ENCODE measurements at places on chromosomes 1 and 21. TPM values are rescaled to one million over a fixed set of nuclear protein-coding genes. Genes with fewer than 3 reads are reported as not detected.
A peak's percentile ranks its signal among the peaks of the same experiment; 100 is the strongest.

DNA sequence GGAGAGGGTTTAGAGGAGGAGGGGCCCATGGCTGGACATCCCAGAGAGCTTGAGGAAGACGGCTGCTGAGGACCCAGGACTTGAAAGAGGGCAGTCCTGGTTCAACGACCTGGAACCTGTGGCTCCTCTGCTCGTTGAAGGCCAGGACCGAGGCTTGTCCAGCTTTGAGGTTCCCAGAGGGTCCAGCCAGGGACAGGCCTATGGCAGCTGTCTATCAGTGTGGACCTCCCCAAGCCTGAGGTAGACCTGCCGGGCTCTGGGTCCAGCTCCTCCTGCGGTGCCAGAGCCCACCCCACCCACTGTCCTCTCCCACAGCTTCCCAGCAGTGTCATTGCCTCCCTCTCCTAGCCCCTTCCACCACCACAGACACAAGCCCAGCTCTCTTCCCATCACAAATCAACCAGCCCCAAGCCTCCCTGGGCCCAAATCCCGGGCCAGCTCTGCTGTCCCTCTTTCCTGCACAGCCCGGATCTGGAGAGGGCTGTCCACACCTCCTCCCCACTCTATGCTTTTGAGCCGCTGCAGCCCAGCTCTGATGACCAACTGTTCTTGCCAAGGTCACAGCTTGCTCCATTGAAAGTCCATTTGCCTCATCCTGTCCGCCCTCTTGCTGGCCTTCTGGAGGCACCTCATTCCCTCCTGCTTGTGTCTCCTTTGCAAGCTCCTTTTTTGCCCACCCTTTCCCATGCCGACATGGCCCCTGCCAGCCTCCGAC is 48.7 kb upstream of the EDN2 start:
- DNase-seq: peak; percentile 32

GRCh38 chr1:96698342-96698983 is 23.1 kb upstream of the PTBP2 start:
- no peak for DNase-seq

DNA sequence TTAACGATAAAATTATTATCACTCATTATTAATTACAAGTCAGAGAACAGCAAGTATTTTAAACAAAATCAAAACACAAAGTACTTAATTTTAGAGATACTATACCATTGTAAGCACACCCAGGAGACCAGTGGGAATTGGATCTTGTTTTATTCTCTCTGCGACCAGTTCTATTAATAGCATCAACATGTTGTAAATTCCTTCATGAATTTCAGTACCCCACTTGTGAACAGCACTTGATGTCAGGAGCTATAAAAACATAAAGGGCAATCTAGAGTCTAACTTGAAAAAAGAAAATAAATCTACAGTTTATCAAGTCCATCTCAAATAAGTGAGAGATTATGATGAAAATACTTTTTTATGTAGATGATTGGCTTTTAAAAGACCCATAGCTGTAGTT is 42.9 kb downstream of the USP24 start:
- DNase-seq: no peak

DNA sequence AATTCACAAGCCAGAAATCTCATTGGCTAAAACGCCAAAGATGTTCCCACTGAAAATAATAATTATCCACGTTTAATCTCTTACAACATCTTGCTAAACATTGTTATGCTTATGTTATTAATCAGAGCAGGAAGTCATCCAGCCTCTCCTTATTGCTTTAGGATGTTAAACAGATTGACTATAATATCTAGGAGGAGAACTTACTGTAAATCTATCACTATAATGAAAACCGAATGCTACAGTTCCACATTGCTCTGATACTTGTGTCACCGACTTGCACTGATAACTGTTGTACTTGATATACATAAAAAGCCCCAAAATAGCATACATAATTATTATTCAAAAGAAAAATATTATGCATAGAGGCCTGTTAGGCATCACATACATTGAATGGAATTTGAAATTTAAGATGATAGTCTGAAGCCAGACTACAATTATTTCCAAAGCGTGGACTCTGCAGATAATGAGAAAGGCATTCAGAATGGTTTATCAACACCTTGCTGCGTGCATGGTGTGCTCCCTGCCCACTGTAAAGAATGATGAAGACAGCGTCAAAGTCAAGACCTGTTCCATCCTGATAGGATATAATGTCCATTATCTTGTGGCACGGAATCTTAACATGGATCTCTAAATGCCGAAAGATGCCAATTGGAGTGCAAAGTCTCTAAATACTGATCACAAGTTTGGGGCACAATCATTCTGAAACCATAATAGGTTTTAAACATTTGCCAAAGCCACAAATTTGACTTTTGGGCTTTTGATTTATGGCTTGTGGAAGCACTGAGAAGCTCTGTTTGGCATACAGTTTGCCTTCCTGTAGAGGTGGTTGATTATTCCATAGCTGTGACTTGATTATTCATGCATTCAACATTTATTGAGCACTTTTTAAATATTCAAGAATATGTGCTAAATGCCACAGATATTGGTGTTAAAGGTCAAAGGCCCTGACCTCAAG is 71.3 kb downstream of the CRB1 start:
- DNase-seq: no peak

DNA sequence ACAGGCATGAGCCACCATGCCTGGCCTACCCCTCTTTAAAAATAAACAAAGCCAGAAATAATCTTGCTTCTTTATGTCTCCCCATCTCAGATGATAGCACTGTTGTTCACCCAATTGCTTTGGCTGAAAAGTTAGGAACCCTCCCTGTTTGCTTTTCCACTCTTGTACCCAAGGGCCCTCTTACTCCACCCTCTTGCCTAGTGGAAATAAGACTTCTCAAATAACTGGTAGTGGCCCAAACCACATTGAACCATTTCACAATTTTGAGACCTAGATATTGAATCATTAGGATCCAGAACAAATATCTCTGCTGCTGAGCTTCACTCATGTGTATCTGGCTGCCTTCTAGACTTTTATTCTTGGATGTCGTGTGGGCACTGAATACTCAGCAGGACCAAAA is 37.7 kb downstream of the RNF220 start:
- no peak for DNase-seq

GRCh38 chr21:39124681-39125251 is 58.5 kb downstream of the PSMG1 start:
- DNase-seq: no peak

The ODF2L gene
- total RNA-seq: 7.6 TPM

The MATN1 gene
- total RNA-seq: not detected

All from left ventricle myocardium superior (tissue), 1 donor.